ENCODE measurements at places on chromosomes 12 and 14. TPM values are rescaled to one million over a fixed set of nuclear protein-coding genes. Genes with fewer than 3 reads are reported as not detected.

DNA sequence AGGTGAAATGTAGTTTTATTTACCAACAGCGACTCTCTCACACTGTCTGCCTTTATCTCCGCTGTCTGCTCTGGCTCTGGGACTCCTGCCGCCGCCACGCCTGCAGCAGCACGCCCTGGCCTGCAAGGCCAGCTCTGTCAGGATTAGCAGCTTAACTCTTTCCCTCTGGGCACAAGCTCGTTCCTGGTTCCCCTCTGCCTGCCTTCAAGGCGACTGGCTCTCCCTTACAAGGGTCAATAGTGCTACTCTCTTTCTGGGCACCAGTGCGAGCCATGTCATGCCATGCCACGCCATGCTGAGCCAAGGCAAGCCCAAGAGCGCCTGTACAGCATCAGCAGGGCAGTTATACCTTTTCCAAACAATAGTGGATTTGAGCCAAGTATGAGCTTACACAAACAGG lies 3.6 kb upstream of the CLEC2B start:
- H3K4me1 ChIP-seq = no peaks in the 10 kb centered on the region
- H3K36me3 ChIP-seq = no peaks in the 10 kb centered on the region
- H3K4me3 ChIP-seq = no peak overlapping the region

DNA sequence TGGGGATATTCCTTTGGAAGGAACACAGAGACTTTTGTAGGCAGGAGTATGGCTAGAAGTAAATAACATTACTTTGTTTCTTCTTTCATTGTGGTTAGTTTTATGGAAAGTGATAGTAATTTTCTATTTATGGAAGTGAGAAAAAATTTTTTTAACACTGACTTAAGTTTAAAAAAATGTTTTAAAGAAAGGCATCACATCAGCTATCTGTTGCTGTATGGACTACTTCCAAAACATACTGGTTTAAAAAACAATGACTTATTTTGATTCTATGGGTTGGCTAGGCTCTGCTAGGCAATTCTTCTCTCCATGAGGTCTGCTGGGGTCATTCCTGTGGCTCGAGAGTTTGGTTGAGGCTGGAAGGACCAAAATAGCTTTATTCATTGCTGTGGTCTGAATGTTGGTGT lies 31.7 kb upstream of the SLC38A2 start:
- H3K27me3 ChIP-seq = no peaks in the 10 kb centered on the region
- no peaks in the 10 kb centered on the region for H3K36me3 ChIP-seq
- H3K4me3 ChIP-seq = no peak overlapping the region

GRCh38 chr14:57712102-57712501 lies 153.8 kb downstream of the SLC35F4 start:
- DNase-seq = no peak
- no peak overlapping the region for H3K27ac ChIP-seq
- H3K27me3 ChIP-seq = peaks cover 8% of the 10 kb centered on the region
- no peaks in the 10 kb centered on the region for H3K36me3 ChIP-seq
- H3K4me3 ChIP-seq = no peak overlapping the region

- no peak overlapping the region for H3K4me3 ChIP-seq
- H3K4me1 ChIP-seq = peaks cover 2% of the 10 kb centered on the region
- no peak for DNase-seq
Observed at GRCh38 chr12:103093499-103094106, 136.1 kb downstream of the ASCL1 start.

DNA sequence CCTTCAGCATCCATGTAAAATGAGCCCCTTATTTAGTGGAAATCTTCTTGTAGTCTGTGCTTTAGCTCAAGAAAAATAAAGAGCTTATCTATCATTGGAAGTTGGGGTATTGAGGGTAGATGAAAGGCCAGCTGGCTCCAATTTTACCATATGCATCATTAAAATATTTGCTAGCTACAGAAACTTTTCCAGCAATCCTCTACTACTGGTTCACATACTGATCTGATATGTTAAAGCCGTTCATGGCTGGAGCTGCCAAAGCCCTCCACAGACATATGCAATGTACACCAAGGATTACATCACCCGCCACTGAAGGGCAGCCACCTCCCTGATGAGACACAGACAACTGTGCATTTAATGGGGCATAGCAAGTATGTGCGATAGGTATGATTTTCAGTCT lies 1205.3 kb downstream of the GALC start:
- no peak overlapping the region for H3K4me3 ChIP-seq
- no peak for DNase-seq
- no peaks in the 10 kb centered on the region for H3K36me3 ChIP-seq

DNA sequence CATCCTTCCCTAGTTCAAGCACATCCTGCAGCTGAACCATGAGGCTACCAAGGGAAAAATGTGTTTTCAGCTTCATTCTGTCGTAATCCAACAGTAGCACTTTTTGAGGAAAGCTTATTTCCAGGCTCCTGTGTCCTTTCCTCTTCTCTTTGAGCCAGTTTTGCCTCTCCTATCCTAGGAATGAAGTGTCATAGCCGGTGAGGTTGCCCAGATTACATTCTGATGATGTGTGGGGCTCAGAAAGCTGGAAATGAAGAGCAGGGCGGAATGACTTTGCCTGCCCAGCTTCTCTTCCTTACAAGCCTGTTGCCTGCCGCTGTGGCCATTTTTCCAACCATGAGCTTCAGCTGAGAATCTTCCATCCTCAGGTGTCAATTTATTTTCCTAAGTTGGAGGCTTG lies 381.8 kb downstream of the NUAK1 start:
- H3K4me3 ChIP-seq = no peak overlapping the region
- no peaks in the 10 kb centered on the region for H3K36me3 ChIP-seq
- DNase-seq = no peak
- no peaks in the 10 kb centered on the region for H3K27me3 ChIP-seq
- H3K27ac ChIP-seq = no peak overlapping the region
- no peaks in the 10 kb centered on the region for H3K4me1 ChIP-seq

DNA sequence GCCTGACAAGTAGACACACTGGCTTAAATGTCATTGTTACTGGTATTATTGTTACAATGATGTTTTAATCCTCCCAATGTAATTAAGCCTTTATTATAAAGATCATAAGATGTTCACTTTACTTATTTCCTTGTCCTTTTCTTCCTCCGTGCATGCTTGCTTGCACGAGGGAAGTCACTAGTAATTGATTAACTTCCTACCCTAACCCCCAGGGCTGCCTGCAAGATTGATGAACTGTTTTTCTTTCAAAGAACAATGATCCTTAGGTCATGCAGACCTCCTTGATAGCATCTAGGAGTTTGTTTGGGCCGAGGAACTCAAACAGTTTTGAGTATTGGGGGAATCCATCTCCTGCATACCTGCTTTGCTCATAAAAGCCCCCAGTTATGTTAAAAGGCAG lies 43.0 kb downstream of the GLRX5 start:
- H3K27ac ChIP-seq = no peak overlapping the region
- DNase-seq = no peak
- no peaks in the 10 kb centered on the region for H3K36me3 ChIP-seq
- H3K27me3 ChIP-seq = no peaks in the 10 kb centered on the region

DNA sequence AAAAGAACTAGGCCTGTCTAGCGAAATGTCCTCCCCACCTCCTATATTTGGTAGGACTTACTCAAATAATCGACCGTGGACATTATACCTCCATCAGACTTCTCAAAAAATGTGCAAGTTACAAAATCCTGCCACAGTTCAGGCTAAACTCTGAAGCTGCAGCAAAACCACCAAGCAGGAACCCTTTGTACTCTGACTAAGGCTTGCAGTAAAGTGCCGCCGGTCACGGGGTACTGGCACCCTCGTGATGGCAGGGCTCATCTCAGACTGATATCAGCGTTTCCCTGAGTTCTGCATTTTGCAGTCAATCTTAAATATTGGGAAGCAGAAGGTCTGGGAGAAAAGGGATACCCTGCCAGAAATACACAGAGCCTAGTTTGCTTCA lies 17.1 kb downstream of the SLC11A2 start:
- peaks cover 38% of the 10 kb centered on the region for H3K36me3 ChIP-seq
- DNase-seq = no peak
- no peak overlapping the region for H3K27ac ChIP-seq
- H3K4me3 ChIP-seq = no peak overlapping the region
- H3K4me1 ChIP-seq = no peaks in the 10 kb centered on the region

DNA sequence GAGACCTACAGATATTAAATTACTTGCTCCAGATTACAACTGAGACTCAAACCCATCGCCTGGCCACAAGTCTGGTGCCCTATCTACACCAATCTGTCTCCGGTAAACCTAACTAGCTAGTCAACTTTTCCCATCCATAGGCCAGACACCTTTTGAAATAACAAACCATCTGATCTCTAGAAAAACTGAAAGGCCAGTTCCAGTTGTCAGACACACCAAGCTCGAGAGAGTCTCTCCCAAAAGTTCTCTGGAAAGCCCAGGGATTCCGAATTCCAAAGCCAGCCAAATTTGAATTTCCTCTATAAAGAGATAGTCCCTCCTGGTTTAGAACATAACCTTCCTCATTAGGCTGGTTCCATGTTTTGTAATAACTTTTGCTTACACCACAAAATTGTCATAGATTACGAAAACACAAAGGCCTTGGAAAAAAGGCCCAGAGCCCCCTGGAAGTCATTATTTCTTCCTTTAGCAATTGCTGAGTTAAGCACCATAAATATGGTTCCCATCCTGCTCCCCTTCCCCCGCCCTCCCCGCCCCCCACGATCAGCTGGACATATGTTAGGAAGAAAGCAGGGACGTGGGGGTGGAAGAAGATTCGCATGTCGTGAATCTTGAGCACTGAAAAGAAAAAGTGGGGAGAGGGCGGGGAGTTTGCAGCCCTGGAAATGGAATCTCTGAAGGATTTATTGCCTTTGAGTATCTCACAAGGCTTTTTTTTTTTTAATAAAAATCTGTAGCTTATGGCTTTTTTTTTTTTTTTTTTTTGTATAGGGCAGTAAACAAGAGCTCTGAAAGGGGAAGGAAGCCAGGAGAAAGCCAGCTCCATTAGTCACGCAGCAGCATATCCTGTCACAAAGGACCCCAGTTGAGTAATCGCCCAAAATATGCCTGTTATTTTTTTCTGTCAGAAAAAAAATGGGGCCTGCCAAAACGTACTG lies 110.4 kb downstream of the ZFP36L1 start:
- no peak for DNase-seq
- peak overlapping the region; percentile 53 for H3K27ac ChIP-seq
- no peaks in the 10 kb centered on the region for H3K27me3 ChIP-seq
- no peaks in the 10 kb centered on the region for H3K4me1 ChIP-seq
- no peaks in the 10 kb centered on the region for H3K36me3 ChIP-seq

DNA sequence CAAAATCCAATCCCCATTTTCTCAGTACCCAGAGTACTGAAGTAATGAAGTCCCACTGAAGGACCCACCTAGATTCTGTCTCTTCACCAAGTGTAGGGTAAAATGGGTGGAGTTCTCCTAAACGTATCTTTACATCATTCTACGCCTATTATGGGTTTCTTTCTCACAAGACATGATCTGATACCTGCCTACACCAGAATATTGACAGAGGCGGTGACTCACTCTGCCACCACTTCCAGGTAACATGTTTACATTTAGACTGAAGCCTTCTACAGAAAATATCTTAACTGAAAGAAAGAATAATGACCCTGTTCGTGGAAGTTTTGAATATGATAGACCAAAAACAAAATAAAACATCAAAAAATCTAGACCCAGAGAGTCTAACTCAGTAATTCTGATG lies 89.8 kb downstream of the BTG1 start:
- H3K36me3 ChIP-seq = no peaks in the 10 kb centered on the region
- DNase-seq = no peak
- no peaks in the 10 kb centered on the region for H3K4me1 ChIP-seq

HRK gene
- 1.8 TPM for total RNA-seq

CLEC12A gene
- not detected for total RNA-seq

RTN1 gene
- total RNA-seq = 5.5 TPM

SYCP3 gene
- 0.09 TPM for total RNA-seq

Measured in endodermal cell (in vitro differentiated cells).